ENCODE measurements at places on chromosomes 1 and 21.

DNA sequence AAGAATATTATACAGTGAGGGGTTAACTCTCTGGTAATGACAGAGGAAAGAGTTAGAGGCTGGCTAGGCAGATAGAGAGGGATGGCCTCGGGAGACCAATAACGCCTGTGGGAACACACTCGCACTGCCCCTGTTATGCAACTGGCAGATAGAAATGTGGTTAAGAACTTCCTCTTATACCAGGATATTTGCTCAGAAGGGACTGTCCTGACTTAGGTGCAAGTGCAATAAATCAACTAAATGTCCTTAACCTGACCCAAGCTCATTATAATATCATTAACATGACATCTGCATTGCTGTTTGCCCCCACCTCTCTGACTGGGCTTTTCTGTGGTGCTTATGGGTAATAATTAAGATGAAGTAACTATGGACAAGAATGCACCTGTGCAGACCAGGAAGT is 1518.0 kb downstream of the NCAM2 start:
- no peak for DNase-seq

- no peak for DNase-seq
Observed at GRCh38 chr1:17143760-17144159, 24.5 kb upstream of the PADI2 start.

- no peak for DNase-seq
Observed at GRCh38 chr1:215887627-215888026, 320.5 kb downstream of the KCTD3 start.

DNA sequence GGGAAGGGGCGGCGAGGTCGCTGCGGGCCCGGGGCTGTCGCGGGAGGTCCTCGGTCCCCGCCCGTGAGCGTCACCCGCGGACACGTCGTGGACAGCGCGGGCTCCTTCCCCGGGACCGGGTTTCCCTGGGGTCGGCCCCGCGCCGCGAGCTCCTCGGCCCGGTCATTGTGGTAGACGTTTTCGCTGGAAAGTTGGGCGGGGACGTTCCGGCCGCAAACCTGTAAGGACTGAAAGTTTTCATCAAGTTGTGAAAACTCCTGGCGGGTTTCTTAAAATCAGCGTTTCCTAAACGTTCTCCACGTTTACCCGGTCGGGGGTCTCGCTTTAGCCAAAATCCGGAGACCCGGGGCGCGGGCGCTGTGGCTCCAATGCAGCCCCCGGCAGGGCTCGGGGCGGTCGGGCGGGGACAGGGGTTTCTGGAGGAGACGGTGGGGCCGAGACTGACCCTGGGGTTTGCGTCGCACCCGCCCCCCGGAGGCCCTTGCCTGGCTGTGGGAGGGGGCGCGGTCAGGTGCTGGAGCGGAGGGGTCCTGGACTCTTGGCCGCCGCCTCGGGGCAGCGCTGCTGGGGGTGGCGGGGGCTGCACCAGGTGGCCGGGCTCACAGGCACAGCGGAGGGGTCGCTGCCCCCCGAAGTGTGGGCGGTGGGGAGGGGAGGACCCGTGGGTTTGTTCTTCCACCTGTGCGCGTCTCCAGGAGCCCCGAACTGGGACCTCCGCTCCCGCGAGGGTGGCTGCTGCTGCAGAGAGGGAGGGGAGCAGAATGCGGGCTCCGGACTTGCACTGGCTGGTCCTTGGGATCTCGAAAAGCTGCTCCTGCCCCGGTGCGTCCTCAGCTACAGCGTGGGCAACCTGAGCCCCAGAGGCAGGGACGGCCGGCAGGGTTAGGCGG is 827 bp downstream of the PRKCZ start:
- DNase-seq = no peak

- no peak for DNase-seq
Observed at GRCh38 chr1:185337246-185337645, 20.2 kb upstream of the IVNS1ABP start.

GRCh38 chr1:177880339-177880891 is 89.4 kb downstream of the SEC16B start:
- DNase-seq = no peak

DNA sequence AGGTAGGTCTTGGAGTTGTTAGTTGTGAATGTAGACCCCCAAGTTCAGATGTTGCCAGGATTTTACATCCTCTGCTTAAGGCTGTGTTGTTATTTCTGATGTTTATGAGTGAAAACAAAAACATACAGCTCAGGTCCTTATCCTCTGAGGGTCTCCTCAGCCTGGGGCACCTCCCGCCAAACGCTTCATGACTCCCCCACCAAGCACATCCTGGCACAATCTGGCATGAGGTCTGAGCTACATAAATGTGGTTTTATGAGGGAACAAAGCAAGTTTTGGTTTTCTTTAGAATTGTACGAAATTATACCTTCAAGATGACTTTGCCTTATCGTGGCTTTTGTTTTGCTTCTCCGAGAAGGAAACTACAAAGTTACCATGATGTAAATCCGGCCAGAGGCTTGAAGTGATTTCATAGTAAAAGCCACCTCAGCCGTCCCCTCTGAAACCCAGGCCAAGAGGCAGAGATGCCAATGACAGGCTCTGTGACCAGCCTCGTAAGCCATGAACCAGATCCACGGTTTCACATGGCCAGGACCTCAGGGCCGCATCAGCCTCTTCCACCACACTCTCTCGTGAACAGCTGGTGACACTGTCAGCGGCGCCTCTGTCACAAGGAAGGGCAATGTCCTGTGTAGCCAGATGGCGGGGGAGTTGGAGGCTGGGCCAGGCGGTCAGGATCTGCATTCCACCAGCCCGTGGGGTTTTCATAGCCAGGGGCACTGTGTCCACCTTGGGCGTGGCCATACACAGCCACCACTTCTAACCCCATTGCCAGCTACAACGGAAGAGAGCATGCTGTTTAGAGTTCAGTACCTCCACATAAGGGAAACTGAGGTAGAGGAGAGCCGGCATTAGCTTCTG is 199.4 kb downstream of the KIF26B start:
- no peak for DNase-seq

GRCh38 chr1:160357286-160358002 is 9.4 kb upstream of the NHLH1 start:
- DNase-seq = no peak

DNA sequence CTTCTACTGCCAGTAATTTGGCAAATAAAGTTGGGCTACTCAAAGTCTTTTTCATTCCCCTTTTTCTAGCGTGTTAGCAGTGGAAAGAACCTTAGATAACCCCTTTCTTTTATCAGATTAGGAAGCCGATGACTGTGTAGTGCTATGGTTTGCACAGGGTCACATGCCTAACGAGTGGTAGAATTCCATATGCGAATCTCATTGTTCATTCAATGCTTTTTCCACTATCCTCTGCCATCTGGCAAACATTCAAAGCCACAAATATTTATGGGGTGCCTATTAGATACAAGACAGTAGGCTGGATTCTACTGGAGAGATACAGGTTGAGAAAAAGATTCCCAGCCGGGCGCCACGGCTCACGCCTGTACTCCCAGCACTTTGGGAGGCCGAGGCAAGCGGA is 14.9 kb upstream of the IER5 start:
- DNase-seq = peak; percentile 34

- DNase-seq = no peak
Observed at GRCh38 chr1:111497592-111497991, 5.8 kb downstream of the ADORA3 start.

DNA sequence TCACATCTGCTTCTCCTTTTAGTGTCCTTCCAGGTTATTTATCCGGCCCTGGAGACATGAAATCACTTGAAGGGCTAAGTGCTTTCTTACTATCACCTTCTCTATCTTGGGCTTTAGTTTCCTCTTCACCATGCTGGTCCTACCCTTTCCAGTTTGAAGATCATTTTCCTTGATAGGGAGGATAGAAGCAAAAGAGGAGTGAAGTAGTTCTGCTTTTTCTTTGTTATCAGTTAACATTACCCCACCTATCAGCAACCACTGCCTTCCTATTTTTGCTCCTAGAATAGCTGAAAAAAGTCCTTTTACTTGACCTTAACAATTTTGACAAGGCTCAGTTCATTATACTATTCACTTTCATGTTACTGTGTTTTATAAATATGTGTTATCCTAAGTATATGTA is 19.4 kb downstream of the RGL1 start:
- DNase-seq = no peak

DNA sequence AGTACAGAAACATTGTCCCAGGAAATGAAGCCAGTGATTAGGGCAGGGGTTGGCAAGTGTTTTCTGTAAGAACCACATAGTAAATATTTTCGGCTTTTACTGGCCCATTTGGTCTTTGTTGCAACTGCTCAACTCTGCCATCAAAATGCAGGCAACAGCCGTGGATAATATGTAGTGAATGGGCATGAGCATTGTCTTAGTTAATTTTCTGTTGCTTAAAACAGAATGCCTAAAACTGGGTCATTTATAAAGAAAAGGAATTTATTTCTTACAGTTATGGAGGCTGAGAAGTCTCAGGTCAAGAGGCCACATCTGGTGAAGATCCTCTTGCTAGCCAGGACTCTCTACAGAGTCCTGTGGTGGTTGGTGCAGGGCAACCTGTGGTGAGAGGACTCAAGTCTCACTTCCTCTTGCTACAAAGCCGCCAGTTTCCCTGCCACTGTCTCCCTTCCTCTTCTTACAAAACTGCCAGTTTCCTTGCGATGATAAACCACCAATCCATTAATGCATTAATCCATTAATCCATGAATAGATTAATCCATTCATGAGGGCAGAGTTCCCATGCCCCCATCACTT is 166.4 kb downstream of the PSMG1 start:
- no peak for DNase-seq

DNA sequence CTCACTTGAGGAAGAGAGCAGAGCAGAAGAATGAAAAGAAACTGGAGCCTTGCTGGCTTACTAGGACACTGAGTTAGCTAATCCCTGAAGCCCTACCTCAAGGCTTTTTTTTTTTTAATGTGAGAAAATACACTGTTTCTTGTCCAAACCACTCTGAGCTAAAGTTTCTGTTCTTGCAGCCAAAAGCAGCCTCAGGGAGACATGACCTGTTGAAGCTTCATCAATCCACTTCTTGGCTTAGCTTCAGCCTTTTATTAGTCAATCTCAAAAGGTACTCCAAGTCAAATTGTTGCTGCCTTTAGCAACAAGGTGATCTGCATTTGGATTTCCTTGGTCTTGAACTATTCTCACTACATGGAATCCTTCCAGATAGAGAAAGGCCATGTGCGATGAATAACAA is 33.7 kb downstream of the CCDC185 start:
- no peak for DNase-seq

DNA sequence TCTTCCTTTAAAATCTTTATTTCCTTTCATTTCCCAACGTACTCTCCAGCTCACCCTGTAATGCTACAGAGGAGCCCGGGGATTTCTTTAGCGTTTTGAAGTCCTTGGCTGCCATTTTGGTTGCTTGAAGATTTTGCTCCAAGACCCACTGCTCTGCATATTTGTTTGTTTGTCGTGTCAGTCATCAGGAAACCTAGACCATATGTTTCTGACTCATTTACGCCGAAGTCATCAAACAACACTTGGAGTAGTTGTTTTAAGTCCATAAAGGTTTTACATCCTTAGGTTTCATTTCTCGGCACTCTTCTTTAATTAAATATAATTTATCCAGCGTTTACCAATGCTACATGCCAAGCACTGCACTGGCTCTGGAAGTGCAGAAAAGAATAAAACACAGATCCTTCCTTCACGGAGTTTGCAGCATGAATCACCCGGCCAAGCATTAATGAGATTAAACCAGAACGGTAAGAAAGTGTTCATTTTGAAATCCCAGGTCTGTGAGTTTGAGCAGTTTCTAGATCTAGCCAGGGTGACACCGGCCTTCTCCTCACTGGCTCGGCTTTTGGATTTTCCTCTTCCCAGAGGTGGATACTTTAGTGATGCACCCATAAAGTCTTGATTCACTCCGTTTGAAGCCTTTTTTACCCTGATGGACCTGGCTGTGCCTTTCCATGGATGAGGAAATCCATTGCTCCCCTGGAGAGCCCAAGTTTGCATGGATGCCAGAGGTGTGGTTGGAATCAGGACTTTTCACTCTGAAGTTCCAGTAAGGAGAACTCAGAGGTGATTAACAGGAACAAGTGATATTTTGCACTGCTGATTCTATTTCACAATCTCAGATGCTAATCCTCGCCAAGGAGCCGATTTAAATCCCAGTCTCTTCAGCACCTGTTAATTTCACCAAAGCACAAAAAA is 109.3 kb downstream of the KAZN start:
- DNase-seq = no peak

DNA sequence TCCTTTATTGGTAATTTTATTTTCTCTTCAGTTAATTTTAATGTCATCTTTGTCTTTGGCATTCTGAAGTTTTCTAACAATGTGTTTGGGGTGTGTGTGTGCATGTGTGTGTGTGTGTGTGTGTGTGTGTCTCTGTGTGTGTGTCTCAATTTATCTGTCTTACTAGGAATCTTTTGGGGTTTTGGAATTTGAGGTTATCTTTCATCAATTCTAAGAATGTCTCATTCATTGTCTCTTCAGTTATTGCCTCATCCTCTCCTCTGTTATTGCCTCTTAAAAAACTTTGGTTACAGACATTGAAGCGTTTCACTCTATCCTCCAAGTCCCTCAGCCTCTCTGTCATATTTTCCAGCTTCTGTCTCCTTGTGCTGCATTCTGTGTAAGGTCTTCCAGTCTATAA is 18.1 kb upstream of the SAMD13 start:
- no peak for DNase-seq

DNA sequence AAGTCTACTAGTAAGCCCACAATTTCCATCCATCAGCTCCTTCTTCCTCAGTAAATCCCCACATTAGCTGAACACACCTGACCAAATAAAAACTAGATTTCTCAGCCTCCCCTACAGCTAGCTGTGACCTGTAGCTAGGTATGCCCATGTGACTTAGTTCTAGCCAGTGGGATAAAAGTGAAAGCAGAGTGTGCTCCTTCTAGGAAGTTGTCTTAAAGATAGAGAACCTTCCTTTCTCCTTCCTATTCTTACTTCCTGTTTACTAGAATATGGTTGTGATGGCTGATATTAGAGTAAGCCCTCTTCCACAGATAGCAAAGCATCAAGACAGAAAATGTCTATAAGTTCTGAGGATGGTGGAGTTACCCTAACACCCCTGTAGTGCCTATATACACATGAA is 67.0 kb downstream of the PIK3R3 start:
- DNase-seq = no peak

DNA sequence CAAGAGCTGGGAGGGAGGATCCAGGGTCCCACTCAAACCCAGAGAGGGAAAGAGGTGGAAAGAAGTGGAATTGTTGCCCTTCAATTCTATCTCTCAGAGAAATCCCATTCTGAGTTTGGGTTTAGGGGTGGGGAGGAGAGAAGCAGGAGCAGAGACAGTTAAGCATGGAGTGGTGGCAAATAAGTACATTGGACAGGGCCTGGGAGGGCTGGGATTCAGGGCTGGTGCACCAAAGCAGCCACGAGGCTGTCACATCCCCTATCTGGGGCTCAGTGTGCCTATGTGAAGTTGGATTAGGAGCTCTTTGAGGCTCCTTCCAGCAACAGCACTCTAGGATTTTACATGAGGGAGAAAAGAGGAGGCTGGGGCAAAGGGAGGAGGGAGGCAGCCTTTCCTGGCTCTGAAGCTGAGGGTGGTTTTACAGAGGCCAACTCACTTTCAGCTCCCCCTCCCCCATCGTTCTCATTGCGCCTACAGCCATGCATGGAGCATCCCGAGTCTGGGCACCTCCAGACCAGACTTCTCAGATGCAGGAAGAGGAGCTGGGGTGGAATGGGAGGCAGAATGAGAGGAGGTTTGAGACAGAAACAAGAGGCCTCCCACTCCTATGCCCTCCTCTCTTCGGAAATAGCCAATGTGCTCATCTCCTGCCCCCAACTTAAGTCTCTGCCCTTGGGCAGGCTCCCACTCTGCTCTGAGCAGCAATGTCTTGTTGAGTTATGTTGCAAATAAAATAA is 3.0 kb upstream of the SYT6 start:
- DNase-seq = no peak

All from T1000 (cell line).